ENCODE measurements at places on chromosomes 16 and 17.

DNA sequence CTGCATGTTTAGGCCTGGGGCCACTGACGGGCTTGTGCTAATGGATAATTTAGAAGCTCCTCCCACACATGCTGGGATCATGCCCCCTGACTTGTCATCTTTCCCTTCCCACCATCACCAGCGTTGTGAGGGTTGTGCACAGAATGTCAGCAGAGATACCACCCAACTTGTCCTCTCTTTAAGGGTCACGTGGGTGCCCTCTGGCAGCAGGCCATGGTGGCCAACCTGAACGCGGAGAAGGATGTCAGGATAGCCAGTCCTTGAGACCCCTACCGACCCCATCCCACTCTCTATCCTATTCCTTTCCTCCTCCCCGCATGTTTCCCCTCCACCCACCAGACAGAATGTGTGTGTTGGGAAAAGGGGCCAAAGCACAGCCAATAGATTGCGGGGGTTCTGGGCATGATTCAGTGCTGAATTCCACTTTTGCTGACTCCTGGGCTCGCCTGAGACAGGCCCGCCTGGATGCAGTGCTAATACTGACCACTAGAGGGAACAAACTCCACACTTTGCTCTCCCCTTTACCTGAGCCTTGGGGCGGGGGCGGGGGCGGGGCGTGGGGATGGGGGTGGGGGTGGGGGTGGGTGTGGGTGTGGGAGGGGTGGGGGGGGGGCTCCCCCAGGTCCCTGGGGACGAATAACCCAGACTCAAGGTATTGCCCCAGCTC lies at the start of gene GH2:
Gene GH2 (minus strand): TSS at position 10 of the 667 bp plus-strand sequence. CDS start 143 bp downstream, outside the sequence.
- no peak for DNase-seq

DNA sequence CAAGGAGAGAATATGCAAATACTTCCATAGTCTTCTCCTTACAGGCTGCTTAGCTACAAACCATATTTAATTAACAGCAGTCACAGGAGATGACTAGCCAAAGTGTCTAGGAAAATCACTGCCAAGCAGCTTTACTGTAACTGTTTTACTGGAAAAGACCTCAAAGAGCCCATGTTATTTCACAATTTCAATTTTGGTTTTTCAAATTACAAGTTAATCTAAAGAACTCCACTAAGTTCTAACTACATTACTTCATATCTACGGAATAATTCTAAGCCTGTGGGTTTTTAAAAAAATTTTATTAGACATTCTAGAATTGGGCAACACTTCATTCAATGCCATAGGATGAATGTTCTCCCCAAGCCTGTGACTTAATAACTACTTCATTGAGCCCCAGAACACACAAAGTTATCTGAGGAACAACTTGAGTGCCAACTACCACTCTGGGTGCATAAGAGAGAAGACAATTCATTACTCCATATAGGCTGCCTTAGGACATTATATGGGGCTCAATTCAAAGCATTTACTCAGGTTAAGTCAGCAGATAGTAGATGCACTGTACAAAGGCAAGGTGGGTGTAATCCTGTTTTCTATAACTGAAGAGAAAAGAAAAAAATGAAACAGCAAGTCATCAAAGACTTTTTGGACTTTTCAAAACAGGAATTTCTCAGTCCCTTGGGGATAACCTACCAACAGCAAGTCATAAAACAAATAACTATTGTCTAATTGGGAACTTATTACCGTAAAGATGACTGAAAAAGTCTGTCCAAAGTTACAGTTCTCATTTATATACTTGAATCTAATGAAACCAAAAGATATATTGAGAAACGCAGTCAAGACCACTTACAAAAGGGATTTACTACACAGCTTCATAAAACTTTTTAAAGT lies 33.0 kb downstream of the STAT3 start:
- DNase-seq = no peak

DNA sequence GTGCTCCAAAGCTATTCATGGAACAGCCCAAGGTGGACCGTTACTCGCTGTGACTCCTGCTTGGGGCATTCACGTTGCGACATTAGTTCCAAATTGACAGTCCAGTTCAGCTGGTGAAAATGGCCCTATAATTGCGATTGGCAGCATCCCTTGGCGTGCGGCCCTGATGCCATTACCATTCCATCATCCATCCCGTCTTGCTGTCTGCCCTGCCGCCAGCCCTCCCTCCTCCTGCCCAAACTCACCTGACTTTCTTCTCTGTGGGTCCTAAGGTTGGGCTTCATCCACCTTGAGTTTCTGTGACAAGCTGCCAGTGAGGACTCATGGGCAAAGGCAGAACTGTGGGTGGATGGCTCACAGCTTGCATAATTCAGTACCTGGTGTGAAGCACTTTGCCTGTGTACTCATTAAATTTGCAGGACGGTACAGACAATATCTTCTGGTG lies 104.6 kb downstream of the RPTOR start:
- no peak for DNase-seq

DNA sequence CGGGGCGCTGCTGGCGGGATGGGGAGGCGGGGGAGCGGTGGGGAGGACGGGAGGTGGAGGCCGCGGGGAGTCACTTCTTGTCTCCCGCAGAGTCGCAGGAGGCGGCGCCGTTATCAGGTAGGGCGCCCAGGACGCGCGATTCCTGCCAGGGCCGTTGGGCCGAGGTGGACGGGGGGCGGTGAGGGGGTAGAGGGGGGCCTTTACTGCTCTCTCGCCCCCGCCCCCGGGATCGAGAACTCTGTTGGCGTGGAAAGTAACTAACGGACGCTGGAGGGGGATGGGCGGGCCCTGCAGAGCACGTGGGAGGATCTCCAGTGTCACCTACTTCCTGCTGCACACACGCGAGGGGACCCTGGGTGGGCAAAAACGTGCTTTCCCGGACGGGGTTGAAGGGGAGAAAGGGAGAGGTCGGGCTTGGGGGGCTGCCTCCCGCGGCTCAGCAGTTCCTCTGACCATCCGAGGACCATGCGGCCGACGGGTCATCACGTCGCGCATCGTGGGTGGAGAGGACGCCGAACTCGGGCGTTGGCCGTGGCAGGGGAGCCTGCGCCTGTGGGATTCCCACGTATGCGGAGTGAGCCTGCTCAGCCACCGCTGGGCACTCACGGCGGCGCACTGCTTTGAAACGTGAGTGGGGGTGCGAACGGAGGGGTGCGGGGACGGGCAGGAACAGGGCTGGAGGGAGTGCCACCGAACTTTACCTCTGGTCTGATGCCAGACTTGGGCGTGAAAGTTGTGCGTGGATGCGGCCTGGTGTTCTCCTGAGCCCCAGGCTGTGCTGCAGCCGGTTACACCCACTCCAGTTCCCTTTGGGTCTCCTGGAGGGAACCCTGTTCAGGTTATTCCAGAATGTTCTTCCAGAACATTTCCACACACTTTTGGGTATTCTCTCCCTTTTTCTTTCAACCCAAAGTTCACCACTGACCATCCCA lies 569 bp downstream of the PRSS21 start:
- DNase-seq = no peak

GRCh38 chr16:57475711-57476339 lies 10.5 kb downstream of the DOK4 start:
- no peak for DNase-seq

- no peak for DNase-seq
These were observed 283.3 kb upstream of the FOXF1 start for GRCh38 chr16:86227041-86227440.

DNA sequence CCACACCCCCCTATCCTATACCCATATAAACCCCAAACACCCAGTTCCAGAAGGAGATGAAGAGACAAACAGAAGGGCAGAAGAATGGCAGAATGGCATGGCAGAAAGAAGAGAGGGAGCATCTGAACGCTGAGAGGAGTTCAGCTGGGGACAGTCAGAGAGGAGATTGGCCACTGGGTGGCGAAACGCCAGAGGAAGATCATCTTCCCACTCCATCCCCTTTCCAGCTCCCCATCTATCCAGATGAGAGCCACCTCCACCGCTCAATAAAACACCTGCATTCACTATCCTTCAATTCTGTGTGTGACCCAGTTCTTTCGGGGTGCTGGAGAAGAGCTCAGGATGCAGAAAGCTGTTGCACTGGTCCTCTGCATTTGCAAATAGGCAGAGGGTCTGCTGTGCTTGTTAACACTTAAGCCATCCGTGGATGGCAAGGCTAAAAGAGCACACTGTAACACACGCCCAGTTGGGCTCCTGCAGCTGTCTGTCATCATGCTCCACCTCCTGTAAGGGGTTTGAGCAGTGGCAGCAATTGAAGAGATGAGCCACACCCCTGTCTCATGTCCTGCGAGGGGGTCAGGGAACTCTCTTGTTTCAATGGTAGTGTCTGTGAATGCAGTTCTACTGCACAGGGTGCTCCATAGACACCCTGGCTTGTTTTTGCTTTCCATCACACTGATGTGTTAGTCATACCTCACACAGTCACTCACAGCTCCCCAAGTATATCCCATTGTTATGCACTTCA lies 1034.8 kb upstream of the RBFOX1 start:
- no peak for DNase-seq

- no peak for DNase-seq
These were observed 618 bp downstream of the GGA3 start for GRCh38 chr17:75260641-75261335.

GRCh38 chr17:4233668-4234258 lies 30.0 kb downstream of the ANKFY1 start:
- DNase-seq = no peak

Measured in right renal pelvis (tissue), 4 donors.